ENCODE measurements at places on chromosomes 1 and 21.

GRCh38 chr1:209648931-209649776 lies 3.1 kb downstream of the LAMB3 start:
- no peak for DNase-seq

DNA sequence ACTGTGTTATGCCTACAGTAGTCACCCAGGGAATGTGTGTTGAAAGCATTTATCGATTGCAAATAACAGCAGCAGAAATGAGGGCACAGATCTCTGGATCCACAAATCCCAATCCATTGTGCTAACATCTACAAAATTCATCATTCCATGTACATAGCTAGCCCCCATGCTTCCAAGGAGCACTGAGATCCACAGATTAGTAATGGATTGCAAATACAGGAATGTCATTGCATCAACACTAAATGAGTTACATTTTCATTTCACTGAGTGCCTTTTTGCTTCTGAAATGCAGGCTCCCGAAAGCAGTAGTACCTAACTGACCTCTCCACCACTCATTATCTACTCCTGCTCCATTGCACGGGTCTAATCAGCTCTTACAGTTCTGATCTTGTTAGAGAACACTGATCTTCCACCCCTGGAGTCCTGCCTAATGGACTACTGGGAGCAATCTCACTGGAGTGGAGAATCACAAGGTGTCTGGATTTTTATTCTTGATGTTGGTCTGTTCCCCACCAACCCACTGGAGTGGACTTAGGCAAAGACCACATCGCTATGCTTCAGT lies 30.5 kb downstream of the ASTN1 start:
- DNase-seq: no peak

DNA sequence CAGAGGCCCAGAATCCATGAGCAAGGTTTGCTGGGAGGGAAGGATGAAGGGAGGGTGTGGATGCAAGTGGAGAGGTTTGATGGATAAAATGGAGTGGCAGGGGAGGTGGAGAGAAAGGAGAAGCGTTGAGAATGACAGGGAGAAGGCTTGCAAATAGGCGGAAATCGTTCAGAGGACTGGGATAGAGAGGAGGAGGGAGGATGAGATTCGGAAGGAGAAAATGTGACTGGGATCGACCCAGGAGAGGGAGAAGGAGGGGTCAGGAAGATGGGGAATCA lies 376 bp downstream of the AVPR1B start:
- no peak for DNase-seq

DNA sequence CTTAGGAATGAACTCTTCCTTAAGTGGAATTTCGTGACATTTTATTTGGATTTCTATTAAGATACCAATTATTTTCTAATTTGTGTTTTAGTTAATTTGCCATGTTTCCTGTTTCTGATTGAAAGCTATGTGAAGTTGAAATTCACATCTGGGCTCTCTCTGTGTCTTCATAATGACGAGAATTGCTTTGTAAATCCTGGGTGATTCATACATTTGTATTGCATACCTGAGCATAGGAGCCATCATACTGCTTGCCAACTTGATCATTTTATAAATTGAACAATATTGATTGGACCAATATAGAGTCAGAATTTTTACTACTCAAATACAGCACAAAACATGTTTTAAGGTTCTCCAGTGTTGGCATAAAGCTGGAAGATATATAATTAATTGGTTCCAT lies 817.9 kb downstream of the BRINP3 start:
- no peak for DNase-seq

DNA sequence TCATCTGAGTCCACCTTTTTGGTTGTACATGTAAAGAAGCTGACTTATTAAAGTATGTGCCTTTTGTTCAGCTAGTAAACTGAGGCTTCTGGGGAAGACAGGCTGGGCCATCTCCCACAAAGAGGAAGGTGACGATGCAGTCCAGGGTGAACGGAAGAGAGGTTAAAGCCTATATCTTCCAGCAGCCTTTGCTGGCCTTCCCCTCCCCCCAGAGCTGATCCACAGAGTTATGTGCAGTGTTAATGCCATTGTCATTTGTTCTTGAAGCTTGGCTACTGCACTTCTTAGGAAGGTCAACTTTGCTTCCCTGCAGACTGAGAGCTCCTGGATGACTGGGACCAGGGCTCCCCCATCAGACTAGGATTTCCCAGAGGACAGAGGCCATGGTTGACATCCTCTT lies 2.2 kb downstream of the SLC30A2 start:
- no peak for DNase-seq

- DNase-seq: no peak
Measured at GRCh38 chr1:214496126-214496525, 55.3 kb downstream of the PTPN14 start.

- DNase-seq: no peak
Measured at GRCh38 chr1:172145656-172146055, 274.8 kb upstream of the C1orf105 start.

DNA sequence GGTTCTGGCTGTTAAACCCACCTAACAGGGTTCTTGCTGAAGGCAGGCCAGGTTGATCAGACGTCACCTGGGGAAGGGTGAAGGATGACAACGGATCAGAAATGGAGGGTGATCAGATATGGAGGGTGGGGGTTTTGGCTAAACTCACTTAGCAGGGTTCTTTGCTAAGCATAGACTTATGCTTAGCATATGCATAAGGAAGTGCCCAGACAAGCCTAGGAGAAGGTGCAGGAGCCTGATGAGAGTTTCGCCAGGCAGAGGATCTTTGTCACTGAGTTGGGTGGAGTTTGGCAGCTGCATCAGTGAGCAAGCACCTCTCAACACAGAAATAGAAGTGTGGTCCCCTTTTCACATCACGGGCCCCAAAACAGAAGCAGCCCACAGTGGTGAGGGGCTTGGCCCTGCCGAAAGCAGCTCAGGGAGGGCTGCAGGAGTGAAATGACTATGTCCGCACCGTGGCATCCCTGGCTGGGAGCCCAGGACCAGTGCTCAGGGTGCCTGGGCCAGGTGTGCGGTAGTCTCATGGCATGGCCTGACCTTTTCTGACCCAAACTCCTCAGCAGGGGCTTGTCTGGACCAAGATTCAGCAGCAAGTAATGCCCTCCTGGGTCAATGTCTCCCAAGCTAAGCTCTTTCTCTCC lies 101.6 kb downstream of the AJAP1 start:
- DNase-seq: no peak

DNA sequence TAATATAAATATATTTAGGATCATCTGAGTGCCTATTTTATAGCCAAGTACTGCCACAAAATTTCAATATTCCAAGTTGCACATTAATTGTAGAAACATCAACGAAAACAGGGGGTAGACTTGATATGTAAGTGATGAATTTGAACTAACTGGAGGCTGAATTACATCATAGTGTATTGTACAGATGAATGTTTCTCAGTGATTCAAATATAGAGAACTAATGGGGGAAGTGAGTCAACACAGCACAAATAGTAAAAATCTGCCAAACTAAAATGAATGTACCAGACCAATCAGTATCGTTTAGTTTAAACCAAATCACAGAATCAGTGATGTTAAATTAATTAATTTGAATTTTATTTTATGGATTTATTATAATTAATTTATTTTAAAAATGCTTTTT lies 42.8 kb downstream of the RTCA start:
- DNase-seq: no peak

DNA sequence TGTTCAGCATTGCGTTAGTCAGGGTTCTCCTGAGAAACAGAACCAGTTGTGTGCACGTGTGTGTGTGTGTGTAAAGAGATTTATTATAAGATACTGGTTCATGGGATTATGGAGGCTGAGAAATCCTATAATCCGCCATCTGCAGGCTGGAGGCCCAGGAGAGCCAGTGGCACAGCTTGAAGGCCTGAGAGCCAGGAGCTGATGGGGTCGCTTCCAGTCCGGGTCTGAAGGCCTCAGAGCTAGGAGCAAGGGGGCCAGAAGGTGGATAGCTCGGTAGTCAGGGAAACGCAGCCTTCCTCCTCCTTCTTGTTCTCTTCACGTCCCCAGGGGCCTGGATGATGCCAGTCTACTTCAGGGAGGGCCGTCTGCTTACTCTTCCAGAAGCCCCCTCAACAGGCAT lies 37.7 kb downstream of the FAAP20 start:
- no peak for DNase-seq

GRCh38 chr1:28322194-28322593 lies 6.6 kb upstream of the MED18 start:
- DNase-seq: no peak

DNA sequence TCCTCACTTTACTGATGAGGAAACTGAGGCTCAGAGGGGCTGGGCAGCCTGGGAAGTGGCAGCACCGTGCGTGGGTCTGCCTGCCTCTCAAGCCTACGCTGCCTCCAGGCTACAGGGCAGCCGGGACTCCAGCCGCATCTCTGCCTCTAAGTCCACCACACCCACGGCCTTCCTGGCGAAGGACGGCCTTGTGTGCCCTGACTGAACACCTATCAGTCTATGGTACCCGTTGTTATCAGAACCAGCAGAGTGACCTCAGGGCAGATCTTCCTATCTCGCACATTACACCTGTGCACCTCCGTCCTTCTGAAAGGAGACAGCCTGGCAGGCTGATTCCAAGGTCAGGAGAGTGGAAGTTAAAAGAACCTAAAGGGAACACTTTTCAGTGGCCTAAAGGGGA lies 35.7 kb upstream of the SLC30A1 start:
- no peak for DNase-seq

DNA sequence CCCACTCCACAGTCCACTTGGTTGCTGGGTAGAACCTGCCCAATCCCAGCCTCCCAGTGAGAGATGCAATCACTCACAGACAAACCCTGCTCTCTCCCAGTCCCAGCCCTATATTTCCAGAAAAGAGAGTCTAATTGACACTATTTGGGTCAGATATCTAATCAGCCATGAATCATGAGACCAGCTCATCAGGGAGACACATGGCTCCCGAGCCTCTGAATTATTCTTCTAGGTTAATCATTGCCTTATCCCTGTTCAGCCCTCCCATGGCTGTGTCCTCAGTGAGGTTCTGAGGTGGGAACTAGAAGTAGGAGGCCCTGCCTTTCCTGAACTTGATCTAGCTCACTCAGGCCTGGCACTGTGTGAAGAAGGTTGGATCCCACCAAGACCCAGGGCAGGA lies 49.9 kb upstream of the ZC3H12A start:
- no peak for DNase-seq

GRCh38 chr1:26387447-26387846 lies 14.9 kb upstream of the ZNF683 start:
- DNase-seq: no peak

GRCh38 chr1:225772848-225773247 lies 4.8 kb upstream of the SRP9 start:
- no peak for DNase-seq

GRCh38 chr1:4416189-4416588 lies 238.2 kb upstream of the AJAP1 start:
- no peak for DNase-seq

- no peak for DNase-seq
Measured at GRCh38 chr1:195806060-195806459, 802.2 kb downstream of the KCNT2 start.

DNA sequence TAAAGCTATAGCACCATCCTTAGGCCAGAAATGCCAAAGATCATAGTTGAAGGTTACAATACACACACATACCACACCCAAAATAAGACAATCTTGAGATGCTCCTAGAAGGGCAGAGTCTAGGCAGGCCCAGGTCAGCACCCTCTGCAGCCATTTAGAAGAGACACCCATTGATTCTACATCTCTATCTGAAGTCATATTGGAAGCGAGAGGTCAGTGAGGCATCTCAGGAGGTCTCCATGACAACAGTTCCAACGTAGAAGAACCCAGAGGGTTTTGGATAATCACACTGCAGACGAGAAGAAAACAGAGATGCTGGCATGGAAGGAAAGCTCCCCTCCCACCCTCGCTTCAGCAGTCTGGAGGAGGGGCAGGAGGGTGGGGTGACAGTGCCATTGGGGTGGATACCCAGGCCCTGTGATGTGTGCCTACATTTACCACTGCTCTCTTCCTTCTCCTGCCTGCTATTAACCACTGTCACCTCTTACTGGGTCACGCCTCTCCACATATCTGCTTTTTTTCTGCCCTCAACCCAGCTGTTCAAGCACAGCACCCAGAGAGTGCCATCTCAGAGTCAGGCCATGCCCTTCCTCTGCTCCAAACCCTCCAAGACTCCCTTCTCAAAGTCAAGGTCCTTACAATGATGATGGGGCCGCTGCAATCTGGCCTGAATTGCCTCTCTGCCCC lies 6.2 kb downstream of the TMCO4 start:
- no peak for DNase-seq

DNA sequence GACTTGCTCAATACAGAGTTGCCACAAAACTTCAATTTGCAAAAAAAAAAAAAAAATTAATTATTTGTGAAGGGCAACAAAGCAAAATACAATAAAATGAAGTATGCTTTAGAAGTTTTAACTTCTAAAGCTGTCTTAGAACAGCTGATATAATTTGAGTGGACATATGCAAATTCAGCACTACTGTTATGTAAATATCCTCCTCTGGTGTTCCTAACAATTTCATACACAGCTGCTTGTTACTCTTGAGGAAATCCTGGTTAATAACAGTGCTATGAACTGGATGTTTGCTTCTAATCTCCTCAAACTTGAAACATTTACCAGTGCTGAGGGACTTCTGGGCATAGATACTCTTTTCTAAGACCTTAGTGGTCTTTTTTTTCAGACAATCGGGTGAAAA lies 69.6 kb upstream of the COL24A1 start:
- no peak for DNase-seq

Measured in SK-N-SH (cell line).